ENCODE measurements at places on chromosomes 6 and 20. TPM values are rescaled to one million over a fixed set of nuclear protein-coding genes. Genes with fewer than 3 reads are reported as not detected.

GDAP1L1 gene
- total RNA-seq, result not detected

SLC16A10 gene
- not detected for total RNA-seq

HDGFL1 gene
- not detected for total RNA-seq

MAP1LC3A gene
- total RNA-seq, result 97.0 TPM

MRPS10 gene
- 35.1 TPM for total RNA-seq

BHLHE23 gene
- not detected for total RNA-seq

NR2E1 gene
- total RNA-seq, result not detected

CRISP3 gene
- not detected for total RNA-seq

GRCh38 chr6:18289283-18289682 is 25.0 kb upstream of the DEK start:
- no peak for DNase-seq

- no peak for DNase-seq
These were observed 120.5 kb upstream of the CHD6 start for GRCh38 chr20:41738604-41739206.

- DNase-seq, result no peak
These were observed 413.5 kb downstream of the PRKN start for GRCh38 chr6:162313922-162314660.

DNA sequence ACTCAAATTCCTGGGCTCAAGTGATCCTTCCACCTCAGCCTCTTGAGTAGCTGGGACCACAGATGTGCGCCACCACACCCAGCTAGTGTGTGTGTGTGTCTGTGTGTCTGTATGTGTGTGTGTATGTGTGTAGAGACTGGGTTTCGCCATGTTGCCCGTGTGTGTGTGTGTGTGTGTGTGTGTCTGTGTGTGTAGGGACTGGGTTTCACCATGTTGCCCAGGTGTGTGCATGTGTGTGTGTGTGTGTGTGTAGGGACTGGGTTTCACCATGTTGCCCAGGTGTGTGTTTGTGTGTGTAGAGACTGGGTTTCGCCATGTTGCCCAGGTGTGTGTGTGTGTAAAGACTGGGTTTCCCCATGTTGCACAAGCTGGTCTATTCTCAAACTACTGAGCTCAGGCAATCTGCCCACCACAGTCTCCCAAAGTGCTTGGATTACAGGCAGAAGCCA is 28.3 kb downstream of the CDK5RAP1 start:
- DNase-seq, result no peak

- no peak for DNase-seq
These were observed 2.1 kb upstream of the CHRNA4 start for GRCh38 chr20:63363013-63363957.

- DNase-seq, result no peak
These were observed 166.6 kb downstream of the PDSS2 start for GRCh38 chr6:107292715-107293271.

DNA sequence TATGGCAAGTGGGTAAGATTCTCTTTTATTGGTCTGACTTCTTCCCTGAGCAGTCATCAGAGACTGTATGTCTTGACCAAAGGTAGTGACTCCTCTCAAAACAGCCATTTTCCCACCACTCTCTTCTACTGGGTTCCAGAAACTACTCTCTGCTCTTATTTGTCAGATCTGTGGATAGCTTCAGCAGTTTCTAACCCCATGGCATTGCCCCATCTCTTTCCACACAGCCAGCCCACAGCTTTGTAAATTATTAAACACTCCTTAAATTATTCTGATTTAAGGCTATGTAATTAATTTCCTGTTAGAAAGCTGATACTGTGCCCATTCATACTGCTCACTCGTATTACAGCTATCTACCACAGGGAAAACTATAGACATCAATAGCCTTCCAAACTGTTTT is 138.4 kb upstream of the CNR1 start:
- DNase-seq, result no peak

- no peak for DNase-seq
These were observed 74.1 kb upstream of the NAA20 start for GRCh38 chr20:19943061-19943521.

DNA sequence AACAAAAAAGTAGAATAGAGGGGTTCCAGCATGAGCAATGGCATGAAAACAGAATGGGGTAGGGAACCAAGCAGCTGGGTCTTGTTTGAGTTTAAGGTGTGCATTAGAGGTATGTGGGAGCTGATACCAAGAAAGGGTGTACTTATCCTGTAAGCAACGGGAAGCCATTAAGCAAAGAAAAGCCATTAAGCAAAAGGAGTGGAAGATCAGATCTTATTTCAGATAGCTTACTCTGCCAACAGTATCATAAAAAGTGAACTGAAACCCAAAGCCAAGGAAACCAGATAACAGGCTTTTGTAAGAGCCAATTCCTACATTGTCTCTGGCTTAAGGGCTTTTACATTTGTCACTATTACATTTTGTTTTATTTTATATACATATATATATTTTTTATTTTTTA is 21.3 kb upstream of the BEND6 start:
- DNase-seq, result no peak

DNA sequence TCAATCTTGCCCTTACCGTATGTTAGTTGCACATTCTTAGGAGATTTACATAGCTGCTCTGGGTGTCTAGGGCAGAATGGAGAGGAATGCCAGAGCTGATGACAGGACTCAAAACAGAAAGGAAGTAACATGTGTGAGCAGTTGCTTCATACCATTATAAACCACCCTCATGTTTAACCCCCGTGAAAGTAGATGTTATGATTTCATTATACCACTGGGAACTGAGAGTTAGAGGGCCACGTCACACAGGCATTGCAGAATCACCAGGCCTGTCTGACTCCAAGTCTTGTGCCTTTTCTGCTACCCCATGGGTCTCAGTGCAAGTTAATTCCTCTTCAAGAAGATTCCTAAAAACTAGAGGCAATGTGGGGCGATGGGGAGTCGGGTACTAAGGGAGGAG is 23.5 kb upstream of the SIM1 start:
- DNase-seq, result no peak

- DNase-seq, result no peak
These were observed 46.8 kb upstream of the NEDD9 start for GRCh38 chr6:11279284-11279689.

DNA sequence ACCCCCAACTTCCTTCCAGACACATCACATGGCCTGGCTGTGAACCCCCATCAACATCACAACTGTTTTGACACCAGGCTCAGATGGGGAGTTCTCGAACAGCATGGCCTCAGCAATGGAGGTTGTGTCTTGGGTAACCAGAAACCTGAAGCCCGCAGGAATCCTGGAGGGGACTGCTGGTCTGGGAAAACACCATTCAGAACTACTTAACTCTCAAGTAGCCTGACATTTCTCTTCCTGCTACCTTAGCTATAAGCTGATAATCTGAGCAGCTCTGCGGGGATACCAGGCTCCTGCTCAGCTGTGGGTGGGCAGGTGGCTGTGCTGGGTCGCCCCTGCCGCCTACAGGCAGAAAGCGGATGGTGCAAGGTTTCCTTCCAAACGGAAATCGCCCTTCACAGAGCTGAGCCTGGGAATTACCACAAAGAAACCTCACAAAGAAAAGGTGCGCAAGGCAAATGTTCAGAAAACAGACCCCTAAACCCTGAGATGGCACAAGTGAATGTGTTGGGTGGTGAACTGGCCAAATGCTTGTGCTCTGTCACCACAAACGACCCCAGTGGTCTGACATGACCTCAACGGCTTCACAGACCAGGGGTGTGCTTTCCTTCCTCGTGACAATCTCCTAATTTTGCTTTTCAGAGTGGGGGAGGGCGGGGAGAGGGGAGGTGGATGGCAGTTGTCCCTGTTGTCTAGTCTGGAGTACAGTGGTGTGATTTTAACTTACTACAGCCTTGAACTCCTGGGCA is 29.5 kb downstream of the SNX5 start:
- DNase-seq, result no peak

- DNase-seq, result no peak
These were observed 28.0 kb upstream of the ANGPT4 start for GRCh38 chr20:944148-944547.

DNA sequence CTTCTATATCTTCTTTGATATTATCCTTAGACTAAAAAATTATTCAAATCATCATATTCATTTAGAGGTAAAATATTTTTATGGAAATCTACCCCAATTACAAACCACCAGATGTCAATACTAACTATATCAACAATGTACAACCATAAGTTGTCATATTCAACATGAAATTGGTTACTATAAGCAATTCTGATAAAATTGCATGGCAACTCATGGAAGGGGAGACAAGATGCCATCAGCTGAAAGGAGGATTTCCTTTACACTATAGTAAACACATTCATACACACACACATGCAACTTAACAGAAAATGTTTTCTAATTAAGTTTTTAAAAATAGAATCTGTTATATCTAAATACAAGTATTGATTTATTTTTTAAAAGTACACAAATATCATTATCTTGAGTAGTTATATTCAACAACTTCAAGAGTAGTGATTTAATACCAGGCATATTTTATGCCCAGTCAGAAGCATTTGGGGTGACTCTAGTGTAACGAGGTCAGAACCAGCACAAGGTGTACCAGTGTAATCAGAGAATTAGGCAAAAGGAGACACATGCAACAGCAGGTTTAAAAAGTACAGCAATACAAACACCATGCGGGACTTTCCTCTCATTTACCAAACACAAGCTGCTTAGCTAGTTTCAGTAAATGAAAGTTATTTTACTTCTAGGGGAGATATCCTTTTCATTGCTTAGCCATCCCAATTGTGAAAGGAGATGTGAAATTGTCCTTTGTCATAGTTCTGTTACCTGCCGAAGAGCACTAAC is 1.0 kb downstream of the FILIP1 start:
- no peak for DNase-seq

DNA sequence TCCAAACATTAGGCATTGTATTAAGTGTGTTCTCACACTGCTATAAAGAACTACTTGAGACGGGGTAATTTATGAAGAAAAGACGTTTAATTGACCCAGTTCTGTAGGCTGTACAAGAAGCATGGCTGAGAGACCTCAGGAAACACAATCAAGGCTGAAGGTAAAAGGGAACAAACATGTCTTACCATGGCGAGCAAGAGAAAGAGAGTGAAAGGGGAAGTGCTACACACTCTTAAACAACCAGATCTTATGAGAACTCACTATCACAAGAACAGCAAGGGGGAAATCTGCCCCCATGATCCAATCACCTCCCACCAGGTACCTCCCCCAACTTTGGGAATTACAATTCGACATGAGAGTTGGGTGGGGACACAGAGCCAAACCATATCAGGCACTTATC is 86.6 kb upstream of the TOP1 start:
- no peak for DNase-seq

- no peak for DNase-seq
These were observed 54.5 kb upstream of the TENT5A start for GRCh38 chr6:81806793-81807565.

- DNase-seq, result no peak
These were observed 348.1 kb upstream of the MAP3K7 start for GRCh38 chr6:90934966-90935365.

DNA sequence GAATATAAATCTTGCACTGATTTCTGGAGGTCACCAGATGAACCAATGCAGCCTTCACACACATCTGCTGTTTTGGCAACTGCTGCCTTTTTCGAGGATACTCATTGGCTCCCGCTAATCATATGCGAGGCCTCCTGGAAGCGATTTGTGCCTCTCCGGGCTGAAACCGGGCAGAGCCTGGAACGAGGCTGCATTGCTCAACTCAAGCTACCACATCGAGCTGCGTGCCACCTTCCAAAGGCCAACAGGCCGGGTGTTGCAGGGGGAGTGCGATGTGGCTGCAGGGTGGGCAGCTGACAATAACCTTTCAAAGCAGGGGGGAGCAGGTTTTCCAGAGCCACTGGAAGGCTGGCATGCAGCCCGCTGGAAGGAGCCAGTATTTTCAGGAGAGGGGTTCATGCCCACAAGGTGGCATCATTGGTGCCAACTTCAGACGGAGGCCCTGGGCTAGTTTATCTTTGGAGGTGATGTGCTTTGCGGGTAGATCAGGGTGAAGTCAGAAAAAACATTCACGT is 122.6 kb upstream of the IFNGR1 start:
- no peak for DNase-seq

GRCh38 chr6:110656492-110656891 is 158.8 kb downstream of the CDK19 start:
- DNase-seq, result no peak
